ENCODE measurements at places on chromosomes 3 and 15.

- no peak for DNase-seq
These were observed 392.6 kb downstream of the ZPLD1 start for GRCh38 chr3:102827386-102827785.

- no peak for DNase-seq
These were observed 2.0 kb upstream of the TBC1D2B start for GRCh38 chr15:78079298-78080087.

DNA sequence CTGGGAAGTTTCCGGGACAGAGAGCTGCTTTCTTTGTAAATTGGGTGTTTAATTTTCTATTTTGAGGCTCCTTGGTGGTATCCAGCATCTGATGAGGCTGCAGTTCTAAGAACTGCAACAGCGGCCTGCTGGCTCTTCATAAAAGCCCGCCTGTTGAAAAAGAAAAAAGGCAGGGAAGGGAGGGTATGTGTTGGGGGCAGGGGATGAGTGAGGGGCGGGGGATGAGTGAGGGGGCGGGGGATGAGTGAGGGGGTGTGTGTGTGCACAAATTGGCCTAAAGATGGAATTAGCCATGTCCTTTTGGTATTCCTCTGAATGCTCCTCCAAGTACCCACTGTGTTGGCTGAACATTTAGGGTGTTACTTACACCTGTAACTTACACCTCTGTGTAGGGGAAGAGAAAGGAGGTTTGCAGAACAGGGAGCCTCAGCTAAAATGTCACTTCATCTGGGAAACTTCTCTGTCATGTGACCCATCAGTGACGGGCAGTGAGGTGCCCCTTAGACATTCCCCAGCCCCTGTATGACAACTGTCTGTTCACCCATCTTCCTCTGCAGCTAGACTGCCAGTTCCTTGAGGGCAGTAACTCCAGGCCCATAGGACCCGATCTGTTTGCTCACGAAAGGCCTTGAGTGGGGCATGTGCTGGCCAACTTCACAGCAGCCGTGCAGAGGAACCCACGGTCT lies 57.6 kb downstream of the LRIG1 start:
- no peak for DNase-seq

DNA sequence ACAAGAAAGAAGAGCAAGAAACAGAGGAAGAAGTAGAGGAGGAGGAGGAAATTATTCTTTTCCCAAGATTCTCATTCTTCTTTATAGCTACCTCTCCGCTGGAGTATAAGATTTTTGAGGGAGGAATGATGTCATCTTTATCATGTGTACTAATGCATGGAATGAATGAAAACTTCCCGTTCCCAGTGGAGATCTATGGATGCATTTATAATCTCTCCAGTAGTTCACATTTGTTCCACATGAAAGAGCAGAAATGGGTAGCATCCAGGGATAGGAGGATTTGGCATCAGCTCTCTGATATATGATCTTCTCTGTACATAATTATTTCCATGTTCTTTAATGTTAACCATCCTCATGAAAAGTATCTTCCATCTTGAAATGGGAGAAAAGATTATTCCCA lies 244.4 kb downstream of the ADAMTSL3 start:
- DNase-seq, result no peak

DNA sequence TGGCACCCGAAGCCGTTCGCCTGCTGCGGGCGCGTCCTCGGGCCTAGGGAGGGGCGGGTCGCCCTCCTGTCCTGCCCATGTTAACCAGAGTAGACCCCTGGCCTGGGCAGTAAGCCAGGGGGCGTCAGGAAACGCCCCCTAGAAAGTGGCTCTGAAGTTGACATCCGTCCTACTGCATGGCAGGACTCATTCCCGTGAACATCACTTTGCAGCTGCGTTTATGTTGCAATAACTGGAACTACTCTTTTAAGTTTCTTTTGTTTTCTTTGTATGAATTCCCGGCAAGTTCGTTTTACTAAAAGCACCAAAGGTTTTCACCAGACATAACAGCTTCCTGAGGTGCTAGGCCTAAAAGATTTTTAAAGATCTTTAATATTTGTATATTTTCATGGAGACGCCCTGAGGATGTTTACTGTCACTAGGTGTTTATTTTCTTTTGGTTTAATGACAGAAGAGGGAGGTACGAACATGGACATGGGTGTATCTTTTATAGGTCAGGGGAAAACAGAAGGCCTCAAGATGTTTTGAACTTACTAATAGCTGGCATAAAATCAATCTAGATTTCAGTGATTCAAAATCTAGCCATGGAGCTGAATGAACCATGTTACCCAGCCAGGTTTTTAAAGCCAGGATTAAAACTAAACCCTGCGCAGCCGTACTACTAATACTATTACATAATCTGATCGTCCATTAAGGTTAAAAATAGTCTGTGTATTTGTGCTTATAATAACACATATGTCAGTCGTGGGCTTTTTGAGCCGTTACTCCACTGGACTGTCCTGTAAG lies 1.0 kb downstream of the C15orf61 start:
- DNase-seq, result no peak

GRCh38 chr3:174640932-174641331 lies 218.2 kb upstream of the NAALADL2 start:
- DNase-seq, result no peak

DNA sequence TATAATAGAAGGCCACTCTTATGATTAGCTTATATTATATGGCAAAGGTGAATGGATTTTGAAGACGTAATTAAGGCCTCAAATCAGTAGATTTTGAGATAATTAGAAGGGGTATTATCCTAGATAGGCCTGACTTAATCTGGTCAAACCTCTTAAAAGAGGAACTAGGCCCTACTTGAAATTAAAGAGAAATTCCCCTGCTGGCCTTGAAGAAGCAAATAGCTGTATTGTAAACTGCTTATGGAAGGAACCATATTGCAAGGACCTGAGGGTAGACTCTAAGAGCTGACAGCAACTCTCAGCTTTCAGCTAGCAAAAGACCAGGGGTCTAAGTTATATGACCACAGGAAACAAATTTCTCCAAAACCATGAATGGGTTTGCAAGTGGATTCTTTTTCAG lies 219.0 kb upstream of the ONECUT1 start:
- no peak for DNase-seq

- no peak for DNase-seq
These were observed 53.4 kb downstream of the DUT start for GRCh38 chr15:48384616-48385015.

- no peak for DNase-seq
These were observed 150.8 kb upstream of the STAC start for GRCh38 chr3:36229496-36229895.

GRCh38 chr3:26118165-26118564 lies 328.3 kb downstream of the OXSM start:
- peak; percentile 17 for DNase-seq

DNA sequence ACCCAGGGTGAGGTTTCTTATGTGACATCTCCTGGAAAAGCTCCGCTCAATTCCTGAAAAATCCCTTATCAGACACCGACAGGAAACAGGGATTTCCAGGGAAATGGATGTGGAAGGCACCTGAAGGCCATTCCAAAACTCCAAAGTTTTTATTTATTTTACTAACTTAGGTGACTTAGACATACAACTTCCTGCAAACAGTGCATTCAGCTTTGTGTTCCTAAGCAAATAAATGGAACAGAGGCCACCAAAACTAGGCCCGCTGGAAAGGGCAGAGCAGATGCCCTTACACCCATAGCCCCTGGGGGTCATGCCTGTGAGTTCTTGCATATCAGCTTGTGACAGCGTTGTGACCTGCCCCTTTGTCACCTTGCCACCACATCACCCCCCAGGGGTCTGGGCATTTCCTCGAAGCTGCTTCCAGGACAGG lies 239.4 kb downstream of the XXYLT1 start:
- no peak for DNase-seq

DNA sequence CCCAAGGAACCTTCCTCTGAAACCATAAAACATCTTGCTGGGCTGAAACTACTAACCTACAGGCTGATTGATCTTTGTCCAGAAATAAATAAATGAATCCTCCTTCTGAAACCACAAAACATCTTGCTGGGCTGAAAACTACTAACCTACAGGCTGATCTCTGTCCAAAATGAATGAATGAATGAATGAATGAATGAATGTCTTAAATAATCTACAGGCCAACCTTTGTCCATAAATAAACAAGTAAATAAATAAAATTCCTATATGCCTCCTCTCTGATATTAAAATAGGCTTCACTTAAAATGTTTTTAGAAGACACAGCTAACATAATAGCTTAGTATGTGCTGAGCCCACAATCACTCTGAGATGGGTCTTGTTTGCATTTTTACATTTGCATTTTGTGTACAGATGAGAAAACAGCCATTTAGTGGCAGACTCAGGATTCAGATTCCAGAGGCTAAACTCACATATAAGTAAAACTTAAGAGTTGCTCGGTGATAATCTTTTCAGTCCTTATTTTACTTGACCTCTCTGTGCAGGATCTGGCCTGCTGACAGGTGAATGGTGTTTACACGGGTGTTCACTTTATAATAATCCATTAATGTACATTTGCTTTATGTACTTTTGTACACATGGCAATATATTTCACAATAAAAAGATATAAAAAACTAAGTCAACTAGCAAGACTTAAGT lies 10.4 kb downstream of the TJP1 start:
- no peak for DNase-seq

- no peak for DNase-seq
These were observed 62.9 kb downstream of the UMPS start for GRCh38 chr3:124793054-124793739.

- DNase-seq, result no peak
These were observed 46.7 kb downstream of the UBE3A start for GRCh38 chr15:25391971-25392721.

GRCh38 chr15:62109982-62110851 lies 43.4 kb downstream of the C2CD4A start:
- DNase-seq, result no peak

- DNase-seq, result no peak
These were observed 291.7 kb upstream of the CTDSPL start for GRCh38 chr3:37569991-37570390.

DNA sequence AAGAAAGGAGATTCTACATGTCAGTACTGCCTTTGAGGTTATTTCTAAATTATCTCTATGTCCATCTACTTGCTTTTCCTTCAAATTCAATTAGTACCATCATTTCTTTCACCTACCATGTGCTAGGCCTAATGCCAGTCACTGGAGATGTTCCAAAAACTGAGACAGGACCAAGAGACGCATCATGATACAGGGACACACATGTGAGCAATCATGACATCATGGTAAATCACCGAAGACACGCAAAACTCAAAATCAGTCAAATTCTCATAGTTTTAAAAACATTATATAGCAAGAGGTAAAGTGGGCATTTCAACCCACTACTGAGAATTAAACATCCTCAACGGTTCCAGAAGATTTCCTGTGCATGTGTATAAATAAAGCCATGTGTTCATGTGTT lies 95.0 kb downstream of the CD47 start:
- DNase-seq, result no peak

DNA sequence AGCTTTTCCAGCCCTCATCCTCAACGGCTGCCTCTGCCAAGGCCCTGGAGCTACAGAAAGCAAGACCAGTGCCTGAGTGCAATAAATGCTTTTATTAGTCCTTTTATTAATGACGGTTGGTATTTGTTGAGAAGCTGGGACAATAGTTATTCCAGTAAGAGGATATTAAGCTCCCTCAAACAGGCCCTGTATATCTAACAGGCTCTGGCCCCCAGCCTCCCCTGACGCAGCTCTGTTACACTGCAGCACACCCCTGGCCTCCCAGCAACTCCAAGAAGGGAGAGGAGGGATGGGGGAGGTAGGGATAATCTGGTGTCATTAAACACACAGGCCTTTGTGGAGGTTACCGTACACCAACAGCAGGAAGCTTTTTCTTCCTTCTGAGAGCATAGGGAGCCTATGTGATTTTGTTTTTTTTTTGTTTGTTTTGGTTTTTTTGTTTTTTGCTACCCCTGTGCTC lies 30.8 kb upstream of the MAGEF1 start:
- no peak for DNase-seq

GRCh38 chr3:16523778-16524177 lies 10.3 kb upstream of the RFTN1 start:
- DNase-seq, result no peak

GRCh38 chr3:172209333-172210321 lies 170.2 kb downstream of the FNDC3B start:
- no peak for DNase-seq

- DNase-seq, result no peak
These were observed 213.8 kb upstream of the FEZF2 start for GRCh38 chr3:62587169-62587568.

DNA sequence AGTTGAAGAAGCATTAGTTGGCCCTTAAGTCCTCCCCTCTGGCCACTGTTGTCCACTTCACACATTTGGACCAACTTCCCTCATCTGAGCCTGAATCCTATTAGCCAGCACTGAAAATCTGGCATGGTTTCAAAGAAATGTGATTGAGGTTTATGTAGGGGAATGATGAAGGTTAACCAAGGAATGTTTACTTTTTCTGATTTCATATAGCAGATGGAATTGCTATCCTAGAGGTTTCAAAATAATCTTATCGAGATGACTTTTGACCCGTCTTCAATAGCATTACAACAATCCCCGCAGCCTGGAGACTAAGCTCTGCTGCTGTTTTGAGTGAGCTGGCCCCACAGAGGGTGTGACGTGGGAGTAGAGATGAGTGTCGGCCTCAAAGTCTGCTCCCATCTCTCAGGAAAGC lies 200.8 kb upstream of the IL12A start:
- DNase-seq, result no peak

DNA sequence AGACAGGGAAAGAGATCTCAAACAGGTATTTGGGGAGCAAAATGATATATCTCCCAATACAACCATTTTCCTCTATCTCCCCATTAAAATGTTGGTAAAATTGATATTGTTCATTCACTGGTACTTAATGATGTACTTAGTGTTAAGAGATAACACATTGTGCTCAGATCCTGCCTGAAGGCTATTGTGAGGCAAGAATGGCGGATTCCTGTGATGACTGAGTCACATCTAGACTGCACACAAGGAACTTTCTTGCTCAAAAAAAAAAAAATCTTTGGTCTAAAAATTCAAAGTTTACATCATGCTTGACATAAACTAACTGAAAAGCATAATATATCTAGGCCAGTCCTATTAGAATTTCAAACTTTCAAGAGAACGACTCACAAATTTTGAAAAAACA lies 171.1 kb upstream of the TTC14 start:
- DNase-seq, result no peak

DNA sequence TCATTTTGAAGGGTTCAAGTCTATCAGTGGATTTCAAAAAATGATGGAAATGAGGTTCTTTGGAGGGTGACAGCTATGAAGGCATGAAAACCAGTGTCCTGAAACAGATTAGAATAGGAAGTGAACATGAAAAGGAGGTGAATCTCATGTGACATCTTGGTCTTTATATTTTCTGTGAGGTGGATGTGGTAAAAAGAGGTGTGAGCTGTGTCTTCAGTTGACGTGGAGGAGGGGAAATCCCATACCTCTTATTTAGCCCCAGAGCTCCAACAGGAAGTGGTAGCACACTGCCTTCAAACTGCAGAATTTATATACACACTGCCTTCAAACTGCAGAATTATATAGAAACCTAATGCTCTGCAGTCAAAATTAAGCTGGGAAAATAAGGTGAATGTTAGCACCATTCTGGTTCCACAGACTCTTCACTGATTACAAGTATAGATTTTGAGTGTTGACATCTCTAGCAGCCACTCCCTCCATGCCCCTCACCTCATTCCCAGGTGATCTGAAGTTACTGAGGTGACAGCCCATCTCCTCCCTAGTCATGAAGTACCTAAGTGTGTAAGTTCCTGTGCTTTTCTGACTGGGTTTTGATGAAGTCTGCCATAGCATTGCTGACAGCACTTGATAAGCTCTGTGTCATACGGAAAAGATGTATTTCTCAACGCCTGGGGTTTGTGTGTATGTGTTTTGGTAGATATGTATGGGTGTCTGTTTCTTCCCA lies 2.7 kb downstream of the RAB8B start:
- no peak for DNase-seq

All from HEK293T (cell line).